ENCODE measurements at places on chromosomes 3 and 15.

DNA sequence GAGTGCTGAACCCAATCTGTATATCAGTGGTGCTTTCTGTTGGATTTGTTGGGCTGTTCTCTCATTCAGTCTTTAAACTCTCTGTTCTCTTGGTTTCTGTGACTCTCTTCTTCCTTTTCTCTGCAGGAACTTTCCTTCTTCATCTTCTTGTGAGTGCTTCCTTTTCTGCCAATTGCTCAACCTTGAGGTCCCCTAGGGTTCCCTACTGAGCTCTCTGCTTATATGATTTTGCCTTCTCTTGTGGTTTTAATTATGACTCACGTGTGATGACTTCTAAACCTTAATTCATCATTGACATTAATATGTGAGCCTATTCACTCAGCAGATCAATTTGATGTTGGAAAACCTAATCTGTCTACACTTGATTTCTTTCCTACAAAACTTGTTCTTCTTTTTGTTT lies 39.4 kb downstream of the MOBP start:
- no peak for ATAC-seq

GRCh38 chr3:179493260-179493659 lies 42.0 kb upstream of the GNB4 start:
- ATAC-seq, result no peak

GRCh38 chr3:155646128-155646527 lies 98.7 kb downstream of the PLCH1 start:
- ATAC-seq, result no peak

DNA sequence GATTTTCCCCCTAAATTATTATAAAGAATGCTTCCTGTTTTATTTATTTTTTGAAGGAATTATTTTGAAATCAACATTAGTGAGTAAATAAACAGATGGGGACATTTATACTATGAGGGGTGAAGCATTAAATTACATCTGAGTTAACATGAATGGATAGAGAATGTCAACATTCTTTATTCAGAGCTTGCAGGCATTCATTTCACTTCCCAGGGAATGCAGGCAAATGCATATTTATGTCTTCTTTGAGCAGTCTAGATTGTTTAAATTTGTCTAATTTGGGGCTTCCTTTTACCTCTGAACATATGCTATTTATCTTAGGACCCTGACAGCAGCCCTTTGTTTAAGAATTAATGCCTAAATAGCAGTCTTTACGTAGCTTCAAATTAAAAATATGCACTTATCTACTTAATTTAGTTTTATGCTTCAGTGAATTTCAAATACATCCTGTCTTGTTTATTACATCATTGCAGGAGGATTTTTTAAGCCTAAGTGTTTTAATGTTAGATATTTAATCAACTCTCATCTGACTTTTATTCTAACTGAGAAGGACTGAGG lies 630.5 kb upstream of the LMCD1 start:
- ATAC-seq, result no peak

GRCh38 chr3:134449277-134449676 lies 36.5 kb downstream of the ANAPC13 start:
- no peak for ATAC-seq

GRCh38 chr15:77048135-77048876 lies 22.6 kb downstream of the TSPAN3 start:
- no peak for ATAC-seq

GRCh38 chr3:50606596-50606995 lies 5.0 kb downstream of the CISH start:
- ATAC-seq, result no peak

DNA sequence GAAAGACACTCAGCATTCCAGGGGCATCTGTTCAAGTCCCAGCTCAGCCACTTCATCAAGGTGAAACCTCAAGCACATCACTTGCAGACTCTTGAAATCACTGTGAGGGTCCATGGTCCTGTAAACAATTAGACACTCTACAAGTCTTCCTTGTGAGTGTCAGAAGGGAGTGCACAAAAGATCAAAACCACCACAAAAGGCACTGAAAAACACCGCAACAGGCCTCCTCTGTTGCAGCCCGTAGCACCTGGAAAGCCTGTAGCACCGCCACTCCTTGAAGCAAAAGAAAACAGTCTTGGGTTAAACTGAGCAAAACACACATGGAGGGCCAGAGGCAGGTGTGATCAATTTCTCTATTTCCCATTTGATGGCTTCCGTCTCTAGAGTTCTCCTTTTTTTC lies 63.8 kb upstream of the SNRK start:
- ATAC-seq, result no peak

DNA sequence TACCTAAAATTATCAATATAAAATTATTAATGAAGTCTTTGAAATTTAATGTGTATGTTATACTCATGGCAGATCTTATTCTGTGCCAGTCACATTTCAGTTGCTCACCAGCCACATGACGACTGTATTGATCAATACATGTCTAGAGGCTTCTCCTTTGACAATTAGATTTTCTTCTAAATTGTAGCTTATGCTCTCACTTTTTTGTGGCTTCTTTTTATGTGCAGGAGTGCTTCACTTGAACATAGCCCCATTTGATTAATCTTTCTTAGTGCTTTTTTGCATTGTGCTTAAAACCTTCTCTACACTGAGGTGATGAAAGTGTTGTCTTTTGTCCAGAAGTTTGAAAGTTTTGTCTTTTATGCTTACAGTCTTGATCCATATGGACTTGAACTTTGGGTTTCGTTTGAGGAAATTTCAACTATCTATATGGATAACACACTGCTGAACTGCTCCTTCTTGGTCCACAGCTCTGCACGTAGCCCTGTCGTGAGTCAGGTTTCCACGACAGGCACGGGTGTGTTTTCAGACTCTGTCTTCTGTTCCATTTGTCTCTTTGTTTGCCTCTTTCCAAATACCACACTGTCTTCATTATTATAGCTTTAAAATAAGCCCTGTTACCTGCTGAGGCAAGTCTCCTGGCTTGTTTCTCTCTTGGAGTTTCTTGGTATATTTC lies 393.9 kb upstream of the CFAP20DC start:
- peak; percentile 45 for ATAC-seq

DNA sequence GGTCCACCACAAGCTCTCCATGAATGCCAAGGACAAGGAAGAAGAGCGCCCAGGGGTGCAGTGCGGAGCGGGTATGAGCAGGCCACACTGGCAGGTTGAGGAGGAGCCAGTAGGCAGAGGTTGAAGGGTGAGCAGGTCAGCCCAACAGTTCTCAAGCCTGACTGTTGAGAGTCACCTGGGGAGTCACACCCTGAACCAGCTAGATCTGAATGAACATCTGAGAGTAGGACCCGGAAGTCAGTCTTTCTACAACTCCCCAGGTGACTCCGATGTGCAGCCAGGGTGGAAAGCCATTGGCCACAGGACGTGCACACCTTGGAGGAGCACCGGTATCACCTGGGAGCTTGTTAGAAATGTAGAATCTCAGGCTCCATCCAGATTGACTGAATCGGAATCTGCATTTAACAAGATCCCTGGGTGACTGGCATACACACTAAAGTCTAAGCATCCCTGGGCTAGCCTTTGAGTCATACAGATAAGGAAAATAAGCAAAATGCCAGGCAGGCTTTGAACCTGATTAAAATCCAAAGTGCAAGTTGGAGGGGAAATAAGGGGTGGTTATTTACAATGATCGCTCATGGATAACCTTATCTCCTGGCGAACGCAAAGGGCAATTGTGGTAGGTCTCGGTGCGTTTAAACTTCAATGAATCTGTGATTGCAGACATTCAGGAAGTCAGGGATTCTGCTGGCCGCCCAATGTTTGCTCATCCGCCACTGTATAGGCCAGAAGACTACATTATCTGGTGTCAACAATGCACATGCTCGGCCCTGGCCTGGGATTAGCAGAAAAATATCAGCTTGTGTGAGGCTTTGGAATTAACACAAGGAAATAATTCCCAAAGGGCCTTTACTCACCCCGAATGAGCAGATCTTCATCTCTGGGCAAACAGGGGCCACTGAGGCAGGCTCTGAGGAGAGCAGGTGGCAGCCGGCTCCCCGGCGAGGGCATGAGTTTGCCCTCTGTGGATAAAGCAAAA lies 11.7 kb upstream of the LYZL4 start:
- no peak for ATAC-seq

DNA sequence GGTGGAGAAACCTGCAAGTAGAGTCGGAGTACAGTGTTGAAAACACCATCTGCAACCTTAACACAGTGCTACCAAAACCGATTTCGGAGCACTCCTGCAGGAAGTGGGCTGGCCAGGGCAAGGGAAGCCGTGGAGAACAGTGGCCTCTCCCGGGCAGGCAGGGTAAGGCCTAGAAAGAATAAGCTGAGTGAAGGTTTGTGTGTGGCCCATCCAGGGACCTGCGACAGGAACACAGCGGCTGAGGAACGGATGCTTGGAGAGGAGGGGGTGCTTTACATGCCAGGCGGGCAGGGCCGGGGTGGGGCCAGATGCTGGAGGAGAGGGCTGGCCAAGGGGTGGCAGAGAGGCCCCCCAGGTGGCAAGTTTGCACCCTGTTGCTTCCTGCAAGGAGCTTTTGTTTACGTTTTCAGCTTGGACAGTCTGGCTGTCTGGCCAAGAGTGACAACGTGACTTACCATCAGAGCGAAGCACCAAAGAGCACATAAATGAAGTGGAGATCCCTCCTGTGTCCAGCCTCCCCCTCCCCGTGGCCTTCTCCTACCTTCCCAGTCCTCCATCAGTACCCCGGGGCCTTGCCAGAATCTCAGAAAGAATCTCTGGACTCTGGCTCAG lies 156.5 kb downstream of the PGPEP1L start:
- ATAC-seq, result peak; percentile 48

GRCh38 chr3:130430266-130430665 lies 84.8 kb downstream of the COL6A5 start:
- ATAC-seq, result no peak

GRCh38 chr15:65067645-65068402 lies at the start of gene RASL12:
TSS of gene RASL12 (minus strand) at chr15:65067991. CDS start at chr15:65067835, 156 bp downstream.
- no peak for ATAC-seq

- ATAC-seq, result no peak
Measured at GRCh38 chr3:42756681-42757213, 16.3 kb downstream of the CCDC13 start.

DNA sequence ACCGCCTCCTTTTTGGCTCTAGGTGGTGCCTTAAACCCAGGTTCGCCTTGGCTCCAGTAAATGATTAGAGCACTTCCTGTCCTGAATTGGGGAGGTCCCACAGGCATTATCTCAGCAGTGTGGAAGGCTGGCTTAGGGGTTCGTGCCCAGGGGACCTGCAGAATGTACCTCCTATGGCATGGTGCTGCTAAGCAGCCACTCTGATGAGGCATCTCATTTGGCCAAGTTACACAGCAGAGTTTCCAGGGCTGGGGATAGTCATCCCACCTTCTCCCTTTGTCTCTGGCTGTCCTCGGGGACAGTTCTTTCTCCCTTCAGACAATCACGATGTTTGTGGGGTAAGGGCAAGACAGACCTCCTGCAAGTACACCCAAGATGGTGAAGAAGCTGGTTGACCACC lies 371.2 kb downstream of the VPS13C start:
- no peak for ATAC-seq

DNA sequence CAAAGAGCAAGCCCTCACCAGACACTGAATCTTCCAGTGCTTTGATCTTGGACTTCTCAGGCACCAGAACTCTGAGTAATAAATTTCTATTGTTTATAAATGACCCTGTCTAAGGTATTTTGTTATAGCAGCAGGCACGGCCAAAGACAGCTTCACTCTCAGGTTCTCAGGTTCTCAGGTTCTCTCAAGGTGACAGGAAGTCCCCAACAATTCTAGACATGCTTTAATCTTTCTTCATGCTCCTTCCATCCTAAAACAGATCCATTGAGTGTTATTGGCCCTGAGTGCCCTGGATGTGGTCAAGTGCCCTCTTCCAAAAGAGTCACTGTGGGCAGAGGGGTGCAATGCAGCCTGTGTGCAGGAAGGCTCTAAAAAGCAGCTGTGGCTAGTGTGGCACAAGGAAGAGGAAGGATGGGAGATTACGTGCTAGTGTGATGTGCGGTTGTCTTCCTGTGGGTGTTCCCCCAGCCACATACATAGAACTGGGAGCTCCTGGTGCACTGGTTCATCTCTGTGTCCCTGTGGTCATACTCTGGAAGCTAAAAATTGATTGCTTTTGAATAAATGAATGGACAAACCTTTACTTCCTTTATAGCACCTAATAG lies 11.0 kb upstream of the RAB7A start:
- ATAC-seq, result peak; percentile 55

- no peak for ATAC-seq
Measured at GRCh38 chr3:51928438-51928837, 13.3 kb downstream of the RRP9 start.

- ATAC-seq, result no peak
Measured at GRCh38 chr3:194906229-194906629, 220.5 kb downstream of the FAM43A start.

DNA sequence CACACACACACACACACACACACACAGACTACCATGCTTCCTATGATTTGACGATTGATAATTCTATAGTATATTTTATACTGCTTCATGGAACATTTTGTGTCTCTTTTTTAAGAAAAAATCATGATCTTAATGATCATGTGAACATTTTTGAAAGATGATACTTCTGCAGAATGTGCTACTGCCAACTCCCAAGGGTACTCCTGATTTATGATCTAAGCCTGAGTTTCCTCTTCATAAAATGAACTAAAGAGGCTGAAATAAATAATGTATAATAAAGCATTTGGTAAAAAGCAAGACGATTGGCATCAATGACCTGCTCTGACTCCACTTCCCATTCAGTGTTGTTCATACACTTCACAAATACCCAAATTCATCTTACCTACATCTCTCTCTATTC lies 333.8 kb upstream of the RBMS3 start:
- no peak for ATAC-seq

- ATAC-seq, result no peak
Measured at GRCh38 chr15:74441248-74441941, 7.6 kb upstream of the SEMA7A start.

- no peak for ATAC-seq
Measured at GRCh38 chr3:143421556-143421955, 302.0 kb downstream of the CHST2 start.

DNA sequence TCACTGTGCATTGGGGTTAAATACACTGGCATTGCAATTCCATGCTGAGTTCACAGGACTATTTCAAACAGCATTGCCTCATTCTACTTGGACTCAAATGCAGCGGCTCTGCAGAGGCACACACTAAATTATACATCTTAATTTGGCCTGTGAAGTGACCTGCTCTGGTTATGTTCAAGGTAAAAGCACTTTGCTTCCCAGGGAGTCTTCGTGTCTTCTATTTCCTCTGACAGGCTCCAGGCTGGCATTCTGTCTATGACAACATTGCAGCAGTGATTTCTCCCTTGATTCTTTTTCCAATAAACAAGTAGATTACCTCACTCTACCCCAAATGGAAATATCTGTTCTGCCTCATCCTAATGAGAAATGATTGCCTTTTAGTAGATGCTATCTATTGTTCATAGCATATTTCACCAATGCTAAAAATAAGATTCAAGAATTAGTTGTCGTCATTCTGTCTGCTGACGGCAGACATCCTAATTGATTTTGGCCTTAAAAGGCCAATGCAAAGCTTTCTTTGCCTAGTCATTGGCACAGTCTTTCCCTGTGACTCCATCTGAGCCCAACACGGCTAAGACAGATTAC lies 33.8 kb downstream of the FMN1 start:
- no peak for ATAC-seq

GRCh38 chr15:77800305-77800704 lies 167.6 kb upstream of the LINGO1 start:
- no peak for ATAC-seq

DNA sequence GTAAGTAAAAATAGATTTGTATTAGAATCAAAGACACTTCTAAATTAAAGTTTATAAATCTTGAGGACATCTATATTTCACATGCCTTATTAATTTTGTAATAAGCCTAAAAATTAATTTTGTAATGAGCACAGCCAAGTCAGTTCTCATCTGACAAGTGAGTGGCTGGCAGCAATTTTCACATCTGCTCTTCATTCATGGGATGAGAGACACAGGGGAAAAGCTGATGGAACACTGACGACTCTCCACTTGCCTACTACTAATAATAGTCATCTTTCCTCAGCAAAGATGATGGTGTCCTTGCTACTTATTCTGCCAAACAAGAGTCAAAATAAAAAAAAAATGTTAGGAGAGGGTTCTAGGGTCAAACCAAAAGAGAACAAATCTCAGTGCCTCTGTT lies 14.4 kb upstream of the CMSS1 start:
- no peak for ATAC-seq
